Fibroblast of skin of right biceps (primary cell): ENCODE measurements at places on chromosomes 3 and 15.

DNA sequence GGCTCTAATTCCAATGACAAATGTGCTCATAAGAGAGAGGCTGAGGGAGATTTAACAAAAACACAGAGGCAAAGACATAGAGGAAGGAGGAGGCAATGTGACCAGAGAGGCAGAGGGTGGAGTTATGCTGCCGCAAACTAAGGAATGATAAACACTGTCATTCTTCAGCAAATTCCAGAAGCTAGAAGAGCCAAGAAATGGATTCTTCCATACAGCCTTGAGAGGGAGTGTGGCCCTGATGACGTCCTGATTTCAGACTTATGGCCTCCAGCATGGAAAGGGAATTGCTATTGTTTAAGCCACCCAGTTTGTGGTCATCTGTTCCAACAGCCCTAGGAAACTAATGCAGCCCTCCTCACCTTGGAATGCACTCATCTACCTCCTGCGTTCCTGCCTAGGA lies 30.5 kb downstream of the CD47 start:
- DNase-seq, result peak; percentile 9

- DNase-seq, result no peak
These were observed 79.5 kb upstream of the TSC22D2 start for GRCh38 chr3:150328654-150329040.

GRCh38 chr15:76078285-76078877 lies 18.6 kb downstream of the TMEM266 start:
- no peak for DNase-seq

DNA sequence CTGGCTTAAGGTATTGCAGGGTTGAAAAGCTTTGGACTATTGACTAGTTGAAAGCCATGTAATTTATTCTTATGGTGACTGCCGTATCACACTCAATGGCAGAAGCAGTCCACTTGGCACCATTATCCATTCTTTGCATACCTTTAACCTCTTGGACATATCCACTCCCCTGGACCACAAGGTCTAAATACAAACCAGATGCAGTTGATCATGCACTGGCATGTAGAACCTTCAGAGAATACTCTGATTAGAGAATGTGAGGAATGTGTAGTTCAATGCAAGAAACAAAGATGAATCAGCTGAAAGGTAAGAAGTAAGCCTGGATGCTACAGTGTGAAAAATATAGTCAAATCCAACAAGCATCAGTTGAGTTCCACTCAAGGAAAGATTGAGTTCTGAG lies 93.1 kb downstream of the FRMD5 start:
- peak; percentile 88 for DNase-seq

- DNase-seq, result no peak
These were observed 67.1 kb downstream of the APBA2 start for GRCh38 chr15:28952666-28953491.

- DNase-seq, result no peak
These were observed 6.2 kb upstream of the EPHA3 start for GRCh38 chr3:89101251-89101650.

GRCh38 chr15:86322629-86323028 lies 243.0 kb downstream of the AGBL1 start:
- no peak for DNase-seq

- peak; percentile 88 for DNase-seq
These were observed 55.3 kb upstream of the VGLL4 start for GRCh38 chr3:11699083-11699427.

DNA sequence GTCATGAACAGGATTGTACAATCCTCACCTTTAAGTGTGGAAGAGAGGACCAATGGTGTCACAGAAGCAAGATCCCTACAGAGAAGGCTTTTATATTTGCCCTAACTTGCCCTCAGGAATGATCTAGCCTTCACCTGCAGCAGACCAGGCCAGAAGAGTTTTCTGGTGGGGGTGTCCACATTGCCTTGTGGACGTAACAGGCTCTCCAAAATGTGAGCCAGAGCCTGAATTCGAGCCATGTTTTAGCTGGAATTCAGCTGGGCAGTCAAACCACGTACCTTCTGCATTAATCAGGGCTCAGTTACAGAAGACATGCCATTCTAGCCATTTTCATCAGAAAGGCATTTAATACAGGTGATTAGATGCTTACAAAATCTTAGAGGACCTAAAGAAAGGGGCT lies 23.6 kb upstream of the RAB7A start:
- DNase-seq, result no peak

- no peak for DNase-seq
These were observed 67.9 kb downstream of the IGSF11 start for GRCh38 chr3:118966700-118967099.

DNA sequence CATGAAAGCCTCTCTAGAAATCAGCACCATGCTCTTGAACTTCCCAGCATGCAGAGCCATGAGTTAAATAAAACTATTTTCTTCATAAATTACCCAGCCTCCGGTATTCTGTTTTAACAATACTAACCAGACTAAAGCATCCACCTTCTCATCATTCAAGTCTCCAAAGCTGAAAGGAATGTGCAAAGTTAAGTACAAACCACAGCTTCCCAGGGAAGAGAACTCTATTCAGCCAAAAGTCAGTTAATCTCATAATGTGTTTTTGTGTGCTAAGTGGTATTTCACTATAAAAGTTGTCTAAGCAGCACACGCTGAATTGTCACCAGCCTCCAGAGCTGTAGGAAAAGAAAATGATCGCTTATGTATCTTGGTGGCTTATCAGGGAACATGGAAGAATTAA lies 135.5 kb upstream of the KCNH8 start:
- no peak for DNase-seq

DNA sequence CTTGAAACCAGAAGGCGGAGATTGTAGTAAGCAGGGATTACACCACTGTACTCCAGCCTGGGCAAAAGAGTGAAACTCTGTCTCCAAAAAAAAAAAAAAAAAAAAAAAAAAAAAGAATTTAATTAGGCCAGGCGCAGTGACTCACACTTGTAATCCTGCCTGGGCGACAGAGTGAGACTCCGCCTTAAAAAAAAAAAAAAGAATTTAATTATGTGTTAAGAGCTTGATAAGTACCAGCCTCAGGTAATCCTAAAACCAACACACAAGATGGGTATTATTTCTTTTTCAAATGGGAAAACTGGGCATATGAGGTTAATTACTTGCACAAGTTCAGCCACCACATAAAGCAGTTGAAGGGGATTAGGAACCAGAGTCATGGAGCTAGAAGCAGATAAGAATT lies 49.0 kb downstream of the PBRM1 start:
- DNase-seq, result no peak

GRCh38 chr3:16242177-16242576 lies 22.6 kb downstream of the DPH3 start:
- no peak for DNase-seq

DNA sequence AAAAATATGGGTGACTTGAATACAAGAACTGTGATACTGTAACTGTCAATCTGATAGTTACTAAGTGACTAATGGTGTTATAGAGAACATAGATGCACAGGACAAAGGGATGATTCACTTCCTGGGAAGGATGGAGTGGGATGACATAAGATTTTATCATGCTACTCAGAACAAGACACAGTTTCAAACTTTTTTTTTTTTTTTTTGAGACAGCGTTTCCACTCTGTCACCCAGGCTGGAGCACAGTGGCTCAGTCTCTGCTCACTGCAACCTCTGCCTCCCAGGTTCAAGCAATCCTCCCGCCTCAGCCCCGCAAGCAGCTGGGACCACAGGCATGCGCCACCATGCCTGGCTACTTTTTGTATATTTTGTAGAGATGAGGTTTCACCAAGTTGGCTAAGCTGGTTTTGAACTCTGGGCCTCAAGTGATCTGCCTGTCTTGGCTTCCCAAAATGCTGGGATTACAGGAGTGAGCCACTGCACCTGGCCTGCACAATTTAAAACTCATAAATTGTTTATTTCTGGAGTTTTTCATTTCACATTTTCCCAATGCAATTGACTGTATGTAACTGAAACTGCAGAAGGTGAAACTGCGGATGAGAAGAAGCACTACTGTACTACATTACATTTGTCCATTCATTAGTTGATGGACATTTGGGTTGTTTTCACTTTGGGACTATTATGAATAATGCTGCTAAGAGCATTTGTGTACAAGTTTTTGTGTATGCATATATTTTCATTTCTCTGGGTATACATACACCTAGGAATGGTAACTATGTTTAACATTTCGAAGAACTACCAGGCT lies 40.6 kb downstream of the ADIPOQ start:
- peak; percentile 91 for DNase-seq

GRCh38 chr3:137121704-137122314 lies 164.0 kb downstream of the IL20RB start:
- DNase-seq, result peak; percentile 19

- no peak for DNase-seq
These were observed 32.1 kb upstream of the PCSK6 start for GRCh38 chr15:101521591-101521990.

DNA sequence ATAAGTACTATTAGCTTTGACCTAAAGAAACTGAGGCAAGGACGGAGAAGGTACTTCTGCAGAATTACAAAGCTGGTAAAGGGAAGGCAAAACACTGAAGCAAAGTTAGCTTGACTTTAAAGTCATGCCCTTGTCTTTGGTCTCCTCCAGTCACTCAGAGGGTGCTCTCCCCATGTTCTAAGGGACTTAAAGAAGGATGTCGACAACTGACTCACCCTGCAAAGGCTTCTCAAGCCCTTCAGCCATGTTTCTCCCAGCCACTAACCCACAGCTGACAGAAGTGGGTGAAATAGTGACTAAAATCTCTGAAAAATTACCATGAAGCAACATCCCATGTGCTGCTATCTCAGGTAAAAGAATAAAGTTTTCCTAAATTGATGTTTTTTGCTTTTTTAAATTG lies 46.4 kb downstream of the SUCLG2 start:
- DNase-seq, result no peak

DNA sequence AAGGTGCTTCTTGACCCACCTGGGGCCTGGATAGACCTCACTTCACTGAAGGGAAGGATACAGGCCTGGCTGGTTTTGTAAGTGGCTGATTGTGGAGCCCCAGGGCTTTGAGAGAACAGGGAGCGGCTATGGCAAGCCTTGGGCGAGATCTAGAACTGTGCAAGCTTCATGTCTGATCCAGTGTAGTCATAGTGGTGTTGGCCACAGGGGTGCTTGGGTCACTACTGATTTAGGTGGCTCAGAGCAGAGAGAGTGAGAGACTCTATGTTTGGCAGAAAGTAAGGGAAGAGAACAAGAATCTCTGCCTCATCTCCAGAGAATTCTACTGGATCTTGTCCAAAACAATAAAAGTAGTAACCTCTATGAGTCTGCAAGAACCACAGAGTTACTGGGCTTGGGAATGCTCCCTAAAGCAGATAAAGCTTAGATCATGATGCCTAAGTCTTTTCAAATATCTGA lies 394.2 kb upstream of the EPHA3 start:
- DNase-seq, result peak; percentile 85

- no peak for DNase-seq
These were observed 168.4 kb upstream of the ARRDC4 start for GRCh38 chr15:97791824-97792792.

DNA sequence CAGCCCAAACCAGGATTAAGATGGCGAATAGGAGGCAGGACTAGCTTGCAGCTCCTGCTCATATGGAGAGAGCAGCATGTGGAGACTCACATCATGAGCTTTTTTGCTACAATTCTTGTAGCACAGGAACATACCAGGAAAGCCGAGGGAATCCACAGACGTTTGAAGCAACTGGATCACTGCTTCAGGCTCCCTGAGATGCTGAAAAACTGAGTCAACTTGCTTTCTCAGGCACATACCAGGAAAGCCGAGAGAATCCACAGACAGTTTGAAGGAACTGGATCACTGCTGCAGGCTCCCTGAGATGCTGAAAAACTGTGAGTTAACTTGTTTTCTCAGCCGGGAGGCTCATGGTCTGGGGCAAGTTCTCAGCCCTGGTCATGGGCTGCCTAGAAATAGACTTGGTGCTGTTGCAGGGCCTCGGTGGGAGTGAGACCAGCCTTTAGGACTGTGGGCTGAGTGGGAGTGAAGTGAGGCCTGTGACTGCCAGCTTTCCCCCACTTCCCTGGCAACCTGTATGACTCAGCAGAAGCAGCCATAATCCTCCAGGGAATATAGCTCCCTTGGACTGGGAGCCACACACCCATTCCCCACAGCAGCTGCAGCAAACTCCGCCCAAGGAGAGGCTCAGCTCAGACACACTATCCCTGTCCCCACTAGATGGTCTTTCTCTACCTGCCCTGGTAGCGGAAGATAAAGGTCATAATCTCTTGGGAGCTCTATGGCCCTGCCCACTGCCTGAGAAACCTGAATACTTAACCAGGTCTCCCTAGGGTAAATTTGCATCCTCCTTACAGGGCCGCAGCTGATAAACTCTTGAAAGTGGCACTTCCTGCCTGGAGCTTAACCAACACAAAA lies 51.9 kb upstream of the PFN2 start:
- peak; percentile 56 for DNase-seq

- DNase-seq, result no peak
These were observed 1.9 kb downstream of the CCDC12 start for GRCh38 chr3:46974421-46975171.

DNA sequence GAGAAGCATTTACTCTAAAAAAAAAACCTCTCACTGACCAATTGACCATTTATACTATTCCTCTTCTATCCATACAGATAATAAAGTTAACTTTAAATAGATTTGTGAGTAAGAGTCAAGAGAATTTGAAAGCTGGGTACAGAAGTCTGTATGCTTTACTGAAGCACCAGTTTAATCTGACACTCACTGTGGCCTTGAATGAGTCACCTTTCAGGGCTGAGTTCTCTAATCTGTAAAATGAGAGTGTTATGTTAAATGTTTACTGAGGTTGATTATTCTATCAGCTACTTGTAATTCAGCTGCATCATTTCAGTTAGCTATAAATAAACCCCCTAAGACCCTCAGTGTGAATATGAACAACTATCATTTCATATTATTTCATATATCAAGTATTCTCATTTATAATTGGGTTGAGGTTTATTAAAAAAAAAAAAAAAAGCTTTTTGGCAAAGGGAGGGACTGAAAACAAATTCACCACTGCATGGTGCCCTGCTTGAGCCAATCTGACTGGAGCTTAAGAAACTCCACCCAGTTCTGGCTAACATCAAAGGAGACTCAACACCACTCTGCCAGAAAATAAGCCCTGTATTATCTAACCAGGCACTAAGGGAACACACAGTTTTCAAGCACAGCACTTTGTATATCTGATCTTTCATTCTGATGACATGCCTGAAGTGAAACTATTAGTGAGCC lies 2.8 kb downstream of the MAP4 start:
- DNase-seq, result peak; percentile 79

DNA sequence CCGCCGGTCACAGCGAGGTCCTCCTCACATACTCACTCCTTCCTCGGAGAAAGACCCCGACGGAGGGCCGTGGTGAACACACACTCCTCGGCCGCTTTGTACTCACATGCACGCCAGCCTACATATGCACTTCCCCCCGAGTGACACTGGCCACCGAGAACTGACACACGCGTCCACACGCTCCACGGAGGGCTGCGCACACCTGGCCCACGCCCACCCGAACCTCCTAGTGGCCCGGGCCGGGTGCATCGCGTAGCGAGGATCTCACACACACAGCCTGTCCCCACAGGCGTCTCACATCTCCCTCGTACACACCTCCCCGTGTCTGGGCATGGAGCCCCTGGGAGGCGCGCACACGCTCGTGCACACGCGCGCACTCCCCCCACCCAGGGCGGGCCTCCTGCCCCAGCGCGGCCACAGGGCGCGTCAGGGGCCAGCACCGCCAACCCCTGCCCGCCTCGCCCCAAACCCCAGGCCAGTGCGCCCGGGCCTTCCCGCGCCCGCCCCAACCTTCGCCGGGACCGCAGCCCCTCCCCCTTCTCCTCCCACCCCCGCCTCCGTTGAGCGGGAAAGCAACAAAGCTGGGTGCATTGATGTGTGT lies 411 bp upstream of the C3orf70 start:
- peak; percentile 15 for DNase-seq

- no peak for DNase-seq
These were observed 6.2 kb upstream of the TASOR start for GRCh38 chr3:56689303-56689702.

GRCh38 chr3:32403663-32404062 lies 12.0 kb downstream of the CMTM7 start:
- DNase-seq, result no peak

GRCh38 chr15:31206386-31207181 lies 105.1 kb upstream of the TRPM1 start:
- DNase-seq, result no peak
